ENCODE measurements at places on chromosomes 12 and 14. TPM values are rescaled to one million over a fixed set of nuclear protein-coding genes. Genes with fewer than 3 reads are reported as not detected.

GRCh38 chr12:15323480-15323879 is 1.2 kb downstream of the PTPRO start:
- no peak for DNase-seq
- peaks cover 73% of the 10 kb centered on the region for H3K27me3 ChIP-seq
- H3K4me1 ChIP-seq = peaks cover 11% of the 10 kb centered on the region
- H3K4me3 ChIP-seq = peak overlapping the region; percentile 72

The JDP2 gene
- 53.3 TPM for total RNA-seq

DNA sequence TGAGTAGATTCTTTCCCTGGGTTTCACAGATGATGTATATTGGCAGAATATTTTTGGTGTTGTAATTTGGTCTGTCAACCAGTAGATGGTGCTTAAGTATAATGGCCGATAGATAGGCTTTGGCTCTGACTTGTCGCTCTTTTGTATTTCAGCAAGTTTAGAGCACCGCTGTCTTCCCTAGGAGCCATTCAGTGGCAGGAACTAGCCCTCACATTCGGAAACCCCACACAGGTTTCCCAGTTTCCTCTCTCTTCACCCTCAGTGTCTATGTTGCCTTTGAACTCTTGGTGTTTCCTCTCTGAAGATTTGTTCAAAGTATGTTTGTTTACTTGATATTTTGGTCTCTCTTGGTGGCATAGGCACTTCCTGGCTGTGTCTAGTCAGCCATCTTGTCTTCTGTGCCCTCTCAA is 102.2 kb downstream of the GPHN start:
- H3K4me1 ChIP-seq = no peaks in the 10 kb centered on the region
- no peaks in the 10 kb centered on the region for H3K27me3 ChIP-seq
- H3K36me3 ChIP-seq = peaks cover 3% of the 10 kb centered on the region
- no peak overlapping the region for H3K4me3 ChIP-seq
- DNase-seq = no peak

The GPR137C gene
- 2.2 TPM for total RNA-seq

The LUM gene
- 481 TPM for total RNA-seq

DNA sequence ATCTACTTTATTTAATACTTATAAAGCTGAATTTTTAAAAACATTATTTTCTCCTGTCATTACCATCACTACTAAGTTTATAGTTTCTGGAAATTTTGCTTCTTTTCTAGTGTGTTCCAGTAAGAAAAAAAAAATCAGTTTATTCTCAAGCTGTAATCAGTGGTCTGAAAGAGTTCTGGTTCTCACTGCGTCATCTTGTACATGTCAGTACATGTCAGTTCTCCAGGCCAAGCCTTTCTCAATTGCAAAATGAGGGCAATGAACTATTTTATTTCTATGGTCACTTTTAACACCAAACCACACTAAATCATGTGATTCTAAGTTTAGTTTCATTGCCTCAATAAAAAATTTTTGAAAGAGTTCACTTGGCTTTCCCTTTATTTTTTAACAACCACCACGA is 468.9 kb upstream of the LRFN5 start:
- H3K27ac ChIP-seq = no peak overlapping the region
- no peak overlapping the region for H3K4me3 ChIP-seq
- peaks cover 1% of the 10 kb centered on the region for H3K36me3 ChIP-seq
- no peak for DNase-seq

GRCh38 chr12:90090929-90091651 is 382.5 kb upstream of the ATP2B1 start:
- H3K4me1 ChIP-seq = peaks cover 18% of the 10 kb centered on the region
- DNase-seq = no peak

The SSTR1 gene
- total RNA-seq = not detected

The HOXC6 gene
- not detected for total RNA-seq

DNA sequence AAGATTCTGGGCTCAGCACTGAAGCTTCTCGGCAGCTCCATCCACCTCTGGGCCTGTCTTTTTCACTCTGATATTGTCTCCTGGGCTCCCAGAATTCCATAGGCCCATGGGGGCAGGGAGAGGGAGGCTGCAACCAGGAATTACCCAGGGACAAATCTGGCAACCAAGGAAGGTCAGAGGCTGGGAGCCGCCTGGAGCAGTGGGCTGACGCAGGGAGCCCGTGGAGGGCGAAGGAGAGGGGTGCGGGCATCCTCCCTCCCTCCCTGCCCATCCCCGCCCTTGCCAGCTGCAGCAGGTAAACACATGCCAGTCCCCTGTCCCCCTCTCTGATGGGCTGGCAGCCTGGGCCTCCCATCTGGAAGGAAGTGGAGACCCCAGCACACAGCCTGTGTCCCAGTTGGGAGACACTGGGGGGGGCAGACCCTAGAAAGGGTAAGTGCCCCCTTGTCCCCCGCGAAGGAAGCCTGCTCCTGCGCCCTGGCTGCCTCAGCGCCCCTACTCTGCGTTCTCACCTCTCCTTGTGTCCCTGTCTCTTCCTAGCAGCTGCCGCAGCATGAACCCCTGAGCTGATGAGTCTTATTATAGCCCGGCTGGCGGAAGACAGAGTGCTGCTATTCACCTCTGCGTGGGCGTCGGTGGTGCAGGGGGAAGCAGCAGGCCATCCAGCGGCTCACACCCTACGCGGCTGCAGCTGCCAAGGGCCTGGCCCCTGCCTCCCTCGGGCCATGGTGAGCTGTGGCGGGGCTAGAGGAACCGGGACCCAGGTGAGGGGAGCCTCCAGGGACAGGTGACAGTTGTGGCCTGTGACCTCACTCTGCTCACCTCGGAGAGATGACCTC is 6.7 kb downstream of the LRTM2 start:
- H3K4me3 ChIP-seq = no peak overlapping the region
- H3K27me3 ChIP-seq = peaks cover 31% of the 10 kb centered on the region
- DNase-seq = no peak
- H3K27ac ChIP-seq = no peak overlapping the region
- peaks cover 5% of the 10 kb centered on the region for H3K4me1 ChIP-seq

DNA sequence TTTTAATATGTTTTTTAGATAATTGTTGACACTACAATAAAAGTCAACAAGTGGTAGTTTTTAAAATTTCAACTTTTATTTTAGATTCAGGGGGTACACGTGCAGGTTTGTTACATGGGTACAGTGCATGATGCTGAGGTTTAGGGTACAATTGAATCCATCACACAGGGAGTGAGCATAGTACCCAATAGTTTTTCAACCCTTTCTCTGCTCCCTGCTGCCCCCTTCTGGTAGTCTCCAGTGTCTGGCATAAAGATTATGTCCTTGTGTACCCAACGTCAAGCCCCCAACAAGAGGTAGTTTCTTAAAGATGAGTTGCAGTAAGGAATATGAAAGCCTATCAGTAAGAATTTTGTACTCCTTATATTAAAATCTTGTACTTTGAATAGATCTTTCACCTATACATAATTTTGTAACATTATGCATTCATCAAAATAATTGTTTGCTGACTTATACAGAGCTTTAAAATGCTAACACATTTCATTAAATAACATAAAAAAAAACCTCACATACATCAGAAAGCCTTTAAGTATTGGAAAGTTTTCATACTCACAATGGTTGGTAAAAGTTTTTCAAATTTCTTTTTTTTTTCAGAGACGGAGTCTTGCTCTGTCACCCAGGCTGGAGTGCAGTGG is 5.4 kb upstream of the RALGAPA1 start:
- H3K27ac ChIP-seq = no peak overlapping the region
- no peak overlapping the region for H3K4me3 ChIP-seq
- H3K4me1 ChIP-seq = no peaks in the 10 kb centered on the region
- H3K27me3 ChIP-seq = peaks cover 17% of the 10 kb centered on the region
- DNase-seq = no peak

- peaks cover 41% of the 10 kb centered on the region for H3K4me1 ChIP-seq
- no peak overlapping the region for H3K4me3 ChIP-seq
- no peaks in the 10 kb centered on the region for H3K27me3 ChIP-seq
- no peak overlapping the region for H3K27ac ChIP-seq
- H3K36me3 ChIP-seq = no peaks in the 10 kb centered on the region
Observed at GRCh38 chr12:92068459-92068858, 77.2 kb downstream of the BTG1 start.

The DBX2 gene
- total RNA-seq = not detected

- no peak for DNase-seq
- no peak overlapping the region for H3K27ac ChIP-seq
- no peaks in the 10 kb centered on the region for H3K27me3 ChIP-seq
- no peaks in the 10 kb centered on the region for H3K36me3 ChIP-seq
- H3K4me1 ChIP-seq = peaks cover 7% of the 10 kb centered on the region
- H3K4me3 ChIP-seq = no peak overlapping the region
Observed at GRCh38 chr12:59820594-59821011, 224.8 kb downstream of the SLC16A7 start.

DNA sequence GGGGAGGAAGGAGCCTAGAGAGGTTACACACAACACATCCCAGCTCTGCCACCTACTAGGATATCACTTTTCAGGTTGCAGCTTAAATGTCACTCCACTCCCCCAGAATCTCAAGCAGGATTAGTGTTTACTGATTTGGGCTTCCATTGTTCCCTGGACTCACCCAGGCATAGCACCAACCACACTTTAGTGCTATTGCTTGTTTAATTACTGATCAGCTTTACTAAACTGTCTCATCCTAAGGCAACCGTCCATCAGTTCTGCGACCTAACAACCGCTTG is 6.1 kb upstream of the KRT18 start:
- H3K27me3 ChIP-seq = no peaks in the 10 kb centered on the region
- H3K4me3 ChIP-seq = no peak overlapping the region
- no peaks in the 10 kb centered on the region for H3K36me3 ChIP-seq
- H3K4me1 ChIP-seq = peaks cover 32% of the 10 kb centered on the region
- no peak for DNase-seq

DNA sequence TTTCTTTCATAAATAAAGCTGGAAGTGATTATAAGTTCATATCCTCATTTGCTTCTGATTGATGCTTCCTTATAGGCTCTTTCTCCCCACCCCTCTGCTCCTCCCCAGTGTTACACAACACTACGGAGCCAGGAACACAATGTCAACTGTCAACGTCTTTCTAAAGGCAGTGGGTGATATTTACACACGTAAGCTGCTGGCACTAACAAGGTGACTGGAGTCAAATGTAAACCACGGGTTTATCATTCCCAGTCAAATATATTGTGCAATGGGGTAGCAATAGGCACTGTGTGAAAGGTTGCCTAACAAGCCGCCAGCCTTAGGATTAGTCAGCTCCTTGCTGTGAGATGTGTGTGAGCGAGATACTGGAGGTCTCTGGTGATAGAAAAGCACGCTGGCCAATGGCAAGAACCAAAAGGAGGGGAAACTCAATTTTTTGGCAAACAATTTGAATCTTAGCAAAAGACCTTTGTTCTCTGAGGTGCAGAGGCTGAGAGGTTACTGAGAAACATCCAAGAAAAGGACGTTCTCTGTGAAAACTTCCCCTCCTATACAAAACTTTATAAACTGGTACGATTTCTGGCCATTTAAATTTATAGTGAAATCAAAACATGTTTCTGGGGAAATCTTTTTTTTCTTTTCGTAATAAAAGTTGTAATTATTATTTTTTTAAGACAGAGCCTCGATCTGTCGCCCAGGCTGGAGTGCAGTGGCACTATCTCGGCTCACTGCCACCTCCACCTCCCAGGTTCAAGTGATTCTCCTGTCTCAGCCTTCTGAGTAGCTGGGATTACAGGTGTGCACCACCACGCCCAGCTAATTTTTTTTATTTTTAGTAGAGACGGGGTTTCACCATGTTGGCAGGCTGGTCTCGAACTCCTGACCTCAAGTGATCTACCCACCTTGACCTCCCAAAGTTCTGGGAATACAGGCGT is 22.3 kb upstream of the HECTD1 start:
- DNase-seq = peak; percentile 19
- H3K36me3 ChIP-seq = no peaks in the 10 kb centered on the region
- no peak overlapping the region for H3K27ac ChIP-seq
- peaks cover 4% of the 10 kb centered on the region for H3K4me1 ChIP-seq

The GPR84 gene
- total RNA-seq = not detected

- no peaks in the 10 kb centered on the region for H3K36me3 ChIP-seq
- no peak for DNase-seq
- peaks cover 9% of the 10 kb centered on the region for H3K4me1 ChIP-seq
- no peaks in the 10 kb centered on the region for H3K27me3 ChIP-seq
Observed at GRCh38 chr14:32693114-32693513, 245.6 kb upstream of the NPAS3 start.

The ADAM21 gene
- not detected for total RNA-seq

Data from osteocyte (in vitro differentiated cells).